Osteocyte (in vitro differentiated cells): ENCODE measurements at places on chromosomes 4 and X. TPM values are rescaled to one million over a fixed set of nuclear protein-coding genes. Genes with fewer than 3 reads are reported as not detected.
A peak's percentile ranks its signal among the peaks of the same experiment; 100 is the strongest.

Gene ASB5
- 0.32 TPM in 1 of 2 replicates, not detected in the other for total RNA-seq

Gene SCML1
- 7.0 and 8.2 TPM in 2 replicates for total RNA-seq

Gene IGBP1
- 49.4 and 51.3 TPM in 2 replicates for total RNA-seq

Gene CCDC149
- 17.2 and 20.6 TPM in 2 replicates for total RNA-seq

Gene ASB11
- not detected in 2 replicates for total RNA-seq

Gene HELQ
- 18.4 and 19.9 TPM in 2 replicates for total RNA-seq

Gene CWH43
- not detected in 2 replicates for total RNA-seq

GRCh38 chr4:151584101-151584500 is 175.1 kb downstream of the FHIP1A start:
- H3K4me1 ChIP-seq, result no peaks in the 10 kb centered on the region
- no peak overlapping the region for H3K27ac ChIP-seq
- DNase-seq, result no peak
- peaks cover 50% of the 10 kb centered on the region for H3K27me3 ChIP-seq
- no peaks in the 10 kb centered on the region for H3K36me3 ChIP-seq
- H3K4me3 ChIP-seq, result no peak overlapping the region

DNA sequence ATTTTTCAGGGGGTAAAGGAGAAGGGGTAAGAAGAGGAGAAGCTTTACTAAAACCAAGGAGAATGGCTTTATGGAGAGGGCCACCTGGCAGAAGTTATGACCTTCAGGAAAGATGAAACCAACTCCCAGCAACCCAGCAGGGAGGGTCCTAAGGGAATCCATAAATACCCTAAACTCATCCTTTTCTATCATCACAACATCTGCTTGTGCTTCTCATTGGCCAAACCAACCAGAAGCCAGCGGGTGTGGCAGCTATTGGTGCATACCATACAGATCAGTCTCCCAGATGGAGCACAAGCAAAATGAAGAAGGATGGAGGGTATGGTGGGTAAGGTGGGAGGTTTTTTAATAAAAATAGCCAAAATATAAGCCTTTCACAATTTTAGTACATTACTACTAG is 58.5 kb upstream of the ARSJ start:
- no peaks in the 10 kb centered on the region for H3K27me3 ChIP-seq
- H3K4me3 ChIP-seq, result no peak overlapping the region
- no peaks in the 10 kb centered on the region for H3K4me1 ChIP-seq
- H3K36me3 ChIP-seq, result no peaks in the 10 kb centered on the region
- no peak for DNase-seq
- no peak overlapping the region for H3K27ac ChIP-seq

- H3K4me3 ChIP-seq, result no peak overlapping the region
- H3K4me1 ChIP-seq, result no peaks in the 10 kb centered on the region
- DNase-seq, result no peak
- no peaks in the 10 kb centered on the region for H3K27me3 ChIP-seq
- H3K27ac ChIP-seq, result no peak overlapping the region
- peaks cover 40% of the 10 kb centered on the region for H3K36me3 ChIP-seq
Measured at GRCh38 chr4:51885363-51885762, 42.4 kb downstream of the DCUN1D4 start.

- H3K36me3 ChIP-seq, result no peaks in the 10 kb centered on the region
- H3K27me3 ChIP-seq, result no peaks in the 10 kb centered on the region
- DNase-seq, result no peak
Measured at GRCh38 chr4:31100536-31100935, 380.4 kb downstream of the PCDH7 start.

DNA sequence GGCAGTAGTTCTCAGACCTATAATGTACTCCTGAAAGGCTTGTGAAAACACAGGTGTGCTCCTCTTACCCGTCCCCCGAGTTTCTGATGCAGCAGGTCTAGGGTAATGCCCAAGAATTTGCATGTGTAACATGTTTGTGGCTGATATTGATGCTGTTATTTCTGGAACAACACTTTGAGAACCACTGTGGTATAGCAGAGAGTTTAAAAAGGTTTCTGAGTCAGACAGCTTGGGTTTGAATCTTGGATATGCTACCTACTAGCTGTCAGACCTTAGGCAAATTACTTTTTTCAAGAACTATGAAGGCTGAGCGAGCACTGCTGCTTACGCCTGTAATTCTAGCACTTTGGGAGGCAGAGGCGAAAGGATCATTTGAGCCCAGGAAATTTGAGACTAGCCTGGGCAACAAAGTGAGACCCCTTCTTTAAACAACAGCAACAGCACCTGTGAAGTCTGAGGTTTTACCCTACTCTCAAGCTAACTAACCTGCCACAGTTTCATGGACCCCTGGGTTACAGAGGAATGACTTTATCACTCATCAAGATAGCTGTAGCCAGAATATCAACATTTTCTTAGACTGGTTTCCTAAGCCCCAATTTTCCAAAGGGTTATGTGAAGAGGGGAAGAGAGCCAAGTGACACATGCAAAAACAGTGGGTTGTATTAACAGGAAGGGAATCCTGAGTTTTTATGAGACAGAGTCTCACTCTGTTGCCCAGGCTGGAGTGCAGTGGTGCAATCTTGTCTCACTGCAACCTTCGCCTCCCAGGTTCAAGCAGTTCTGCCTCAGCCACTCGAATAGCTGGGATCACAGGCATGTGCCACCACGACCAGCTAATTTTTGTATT is 5.1 kb downstream of the AFF1 start:
- H3K27me3 ChIP-seq, result no peaks in the 10 kb centered on the region
- peaks cover 30% of the 10 kb centered on the region for H3K4me1 ChIP-seq
- H3K36me3 ChIP-seq, result no peaks in the 10 kb centered on the region
- no peak overlapping the region for H3K27ac ChIP-seq
- DNase-seq, result no peak

DNA sequence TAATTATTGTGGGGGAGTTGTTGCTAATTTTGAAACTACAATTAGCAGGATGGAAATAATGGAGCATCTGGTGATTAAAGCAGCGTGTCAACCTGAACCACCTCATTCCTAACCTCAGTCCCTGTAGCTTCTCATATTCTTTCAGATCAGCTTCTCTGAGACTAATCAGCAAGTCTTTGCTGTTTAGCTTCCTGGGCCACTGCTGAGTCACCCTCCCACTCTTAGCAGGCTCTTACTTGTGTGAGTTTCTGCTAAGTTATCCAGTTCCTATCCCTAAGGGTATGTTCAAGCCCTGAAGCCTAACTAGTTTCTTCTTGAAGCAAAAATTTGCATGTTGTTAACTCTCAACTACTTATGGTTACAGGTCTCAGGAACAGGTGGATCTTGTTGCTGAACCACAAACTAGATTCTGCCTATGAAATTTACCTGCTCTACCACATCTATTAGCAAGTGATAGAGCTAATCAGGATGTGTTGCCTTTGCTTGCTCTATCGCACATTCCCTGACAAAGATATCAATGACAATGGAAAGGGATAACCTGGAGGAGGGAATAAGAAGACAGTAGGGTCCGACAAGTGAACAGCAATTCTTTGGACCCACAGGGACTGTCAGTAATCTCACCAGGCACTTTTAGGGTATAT is 134.2 kb downstream of the EIF4E start:
- no peak overlapping the region for H3K27ac ChIP-seq
- H3K4me3 ChIP-seq, result no peak overlapping the region
- H3K4me1 ChIP-seq, result no peaks in the 10 kb centered on the region
- H3K27me3 ChIP-seq, result peaks cover 19% of the 10 kb centered on the region

GRCh38 chr4:27616166-27616565 is 755.5 kb downstream of the STIM2 start:
- no peaks in the 10 kb centered on the region for H3K36me3 ChIP-seq
- no peak for DNase-seq
- no peak overlapping the region for H3K4me3 ChIP-seq
- H3K4me1 ChIP-seq, result no peaks in the 10 kb centered on the region
- no peak overlapping the region for H3K27ac ChIP-seq
- H3K27me3 ChIP-seq, result peaks cover 3% of the 10 kb centered on the region

DNA sequence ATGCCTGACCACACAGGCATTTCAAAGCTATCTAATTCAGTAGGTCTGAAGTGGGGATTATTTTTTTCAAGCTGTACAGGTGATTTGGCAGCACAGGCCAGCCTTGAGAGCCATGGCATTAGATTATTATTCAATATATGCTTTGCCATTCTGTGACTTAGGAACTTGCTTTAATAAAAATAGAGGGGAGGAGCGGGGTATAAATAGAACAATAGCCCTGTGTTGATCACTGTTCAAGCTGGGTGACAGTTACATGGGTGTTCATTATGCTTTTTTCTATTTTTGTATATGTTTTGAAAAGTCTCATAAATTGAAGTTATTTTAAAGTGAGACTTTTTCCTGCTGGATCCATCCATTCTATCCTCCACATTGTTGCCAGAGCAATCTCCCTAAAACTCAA is 20.3 kb downstream of the HUWE1 start:
- no peak overlapping the region for H3K4me3 ChIP-seq
- no peak overlapping the region for H3K27ac ChIP-seq
- no peak for DNase-seq
- H3K4me1 ChIP-seq, result no peaks in the 10 kb centered on the region
- peaks cover 2% of the 10 kb centered on the region for H3K36me3 ChIP-seq

- no peak for DNase-seq
- peaks cover 19% of the 10 kb centered on the region for H3K4me1 ChIP-seq
- H3K27me3 ChIP-seq, result peaks cover 34% of the 10 kb centered on the region
- no peaks in the 10 kb centered on the region for H3K36me3 ChIP-seq
- no peak overlapping the region for H3K4me3 ChIP-seq
- H3K27ac ChIP-seq, result no peak overlapping the region
Measured at GRCh38 chr4:152586668-152587067, 50.8 kb upstream of the FBXW7 start.

DNA sequence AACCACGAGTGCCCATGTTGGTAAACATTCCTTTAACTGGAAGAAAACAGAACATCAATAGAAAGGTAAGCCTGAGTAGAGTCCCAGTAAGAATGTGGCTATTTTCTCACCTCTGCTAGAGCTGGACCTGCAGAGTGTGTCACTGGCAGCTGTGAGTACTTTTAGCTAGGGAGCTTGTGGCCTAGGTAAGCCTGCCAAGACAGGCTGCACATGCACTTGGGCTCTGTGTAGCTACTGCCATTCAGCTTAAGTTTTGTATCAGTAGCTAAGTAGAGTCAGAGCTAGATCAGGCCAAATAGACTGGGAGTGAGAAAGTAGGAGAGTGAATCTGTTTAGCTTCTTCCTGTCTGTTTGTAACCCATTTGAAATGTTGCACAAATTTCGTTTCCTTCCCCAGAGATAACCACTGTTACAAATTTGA is 35.3 kb downstream of the RBPJ start:
- no peak for DNase-seq
- no peak overlapping the region for H3K4me3 ChIP-seq
- H3K4me1 ChIP-seq, result peaks cover 21% of the 10 kb centered on the region
- H3K27ac ChIP-seq, result no peak overlapping the region
- no peaks in the 10 kb centered on the region for H3K27me3 ChIP-seq
- no peaks in the 10 kb centered on the region for H3K36me3 ChIP-seq

DNA sequence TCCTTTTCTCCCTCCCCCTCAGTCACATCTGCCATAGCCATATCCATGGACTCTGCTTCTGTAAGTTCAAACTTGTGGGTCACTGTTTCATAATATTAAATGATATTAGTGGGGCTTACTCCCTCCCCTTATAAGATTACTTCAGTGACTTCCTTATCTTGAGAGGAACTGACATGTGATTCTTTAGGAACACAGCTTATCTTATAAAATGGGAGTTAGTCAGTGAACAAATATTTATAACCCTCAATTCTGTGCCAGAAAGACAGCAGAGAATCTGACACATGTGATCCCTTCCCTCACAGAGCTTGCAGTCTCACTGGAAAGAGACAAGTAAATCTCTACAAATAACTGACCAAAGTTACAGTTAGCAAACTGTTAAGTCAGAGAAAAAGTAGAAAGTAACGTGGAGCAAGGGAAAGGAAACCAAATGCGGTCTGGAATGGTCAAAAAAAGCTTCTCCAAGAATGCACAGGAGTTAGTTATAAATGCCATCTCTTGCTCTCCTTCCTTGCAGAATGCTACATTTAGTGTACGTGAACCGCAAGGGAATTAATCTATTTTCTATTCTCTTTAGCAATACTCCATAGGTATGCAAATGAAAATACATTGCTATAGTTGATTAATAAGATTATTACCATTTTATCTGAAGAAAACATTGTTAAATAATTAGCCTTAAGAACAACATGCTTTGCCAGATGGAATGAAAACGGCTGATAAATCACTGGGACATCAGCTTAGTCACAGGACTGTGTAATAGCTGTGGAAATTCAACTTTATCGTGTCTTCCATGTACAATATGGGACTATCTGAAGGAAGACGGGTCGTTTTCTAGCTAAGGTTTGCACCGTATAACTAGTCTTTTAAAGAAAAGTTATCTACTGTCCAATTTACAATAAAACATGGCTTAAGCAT is 29.0 kb downstream of the SGMS2 start:
- peaks cover 30% of the 10 kb centered on the region for H3K4me1 ChIP-seq
- H3K27ac ChIP-seq, result no peak overlapping the region
- peaks cover 2% of the 10 kb centered on the region for H3K36me3 ChIP-seq
- H3K4me3 ChIP-seq, result no peak overlapping the region
- no peaks in the 10 kb centered on the region for H3K27me3 ChIP-seq

DNA sequence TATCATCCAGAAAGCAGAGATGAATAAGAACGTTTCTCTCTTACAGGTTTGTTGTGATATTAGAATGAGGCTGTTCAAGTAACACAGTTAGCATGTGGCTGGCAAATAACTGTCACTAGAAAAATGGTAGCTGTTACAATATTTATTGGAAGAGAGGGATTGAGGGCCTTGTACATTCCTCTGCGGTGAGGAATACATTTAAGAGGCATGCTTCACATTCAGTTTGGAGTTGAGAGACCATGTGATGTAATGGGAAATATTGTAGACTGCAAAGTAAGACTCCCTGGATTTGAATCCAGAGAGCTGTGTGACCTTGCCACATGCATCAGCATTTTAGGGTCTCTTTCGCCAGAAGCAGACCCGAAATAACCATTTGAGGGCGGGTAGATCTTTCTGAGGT is 104.8 kb upstream of the KIT start:
- no peak for DNase-seq
- no peak overlapping the region for H3K27ac ChIP-seq
- H3K27me3 ChIP-seq, result no peaks in the 10 kb centered on the region
- H3K36me3 ChIP-seq, result no peaks in the 10 kb centered on the region

GRCh38 chr4:174214101-174214878 is 69.2 kb downstream of the FBXO8 start:
- H3K27me3 ChIP-seq, result peaks cover 96% of the 10 kb centered on the region
- H3K36me3 ChIP-seq, result no peaks in the 10 kb centered on the region
- DNase-seq, result no peak
- peaks cover 44% of the 10 kb centered on the region for H3K4me1 ChIP-seq
- no peak overlapping the region for H3K27ac ChIP-seq

- H3K36me3 ChIP-seq, result peaks cover 3% of the 10 kb centered on the region
- no peaks in the 10 kb centered on the region for H3K27me3 ChIP-seq
- peak overlapping the region; percentile 52 for H3K27ac ChIP-seq
- no peak overlapping the region for H3K4me3 ChIP-seq
- DNase-seq, result no peak
Measured at GRCh38 chr4:1715002-1715758, 3.1 kb upstream of the SLBP start.

GRCh38 chr4:29553846-29554245 is 1166.3 kb upstream of the PCDH7 start:
- DNase-seq, result no peak
- no peak overlapping the region for H3K27ac ChIP-seq
- no peaks in the 10 kb centered on the region for H3K36me3 ChIP-seq
- no peaks in the 10 kb centered on the region for H3K27me3 ChIP-seq
- peaks cover 7% of the 10 kb centered on the region for H3K4me1 ChIP-seq

- no peaks in the 10 kb centered on the region for H3K36me3 ChIP-seq
- H3K27me3 ChIP-seq, result no peaks in the 10 kb centered on the region
- no peak overlapping the region for H3K27ac ChIP-seq
- no peak for DNase-seq
- H3K4me1 ChIP-seq, result no peaks in the 10 kb centered on the region
Measured at GRCh38 chrX:27953171-27953570, 28.1 kb downstream of the DCAF8L1 start.
